Natural killer cell (primary cell): ENCODE measurements at places on chromosomes 12 and 14.
A peak's percentile ranks its signal among the peaks of the same experiment; 100 is the strongest.

- no peak for DNase-seq
Observed at GRCh38 chr14:57574617-57575288, 81.1 kb upstream of the CCDC198 start.

GRCh38 chr12:78447373-78447772 is 417.2 kb upstream of the SYT1 start:
- no peak for DNase-seq

DNA sequence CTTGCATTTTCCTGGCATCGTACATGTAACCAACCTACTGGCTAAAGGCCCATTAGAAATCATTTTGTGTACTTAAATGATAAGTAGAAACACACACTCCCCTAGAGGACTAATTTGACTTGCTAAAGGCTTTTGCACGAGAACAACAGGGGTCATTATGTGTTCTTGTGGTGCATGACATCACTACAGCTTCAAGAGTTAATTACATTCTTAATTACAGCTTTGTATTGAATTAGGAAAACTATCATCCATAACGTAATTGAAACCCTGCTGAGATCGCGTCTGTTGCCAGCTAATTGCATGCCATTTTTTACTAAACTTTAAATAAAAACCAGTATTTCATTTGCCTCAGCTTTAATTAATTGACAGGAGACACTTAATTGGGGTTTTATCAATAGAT is 51.4 kb downstream of the TMEM132C start:
- no peak for DNase-seq

DNA sequence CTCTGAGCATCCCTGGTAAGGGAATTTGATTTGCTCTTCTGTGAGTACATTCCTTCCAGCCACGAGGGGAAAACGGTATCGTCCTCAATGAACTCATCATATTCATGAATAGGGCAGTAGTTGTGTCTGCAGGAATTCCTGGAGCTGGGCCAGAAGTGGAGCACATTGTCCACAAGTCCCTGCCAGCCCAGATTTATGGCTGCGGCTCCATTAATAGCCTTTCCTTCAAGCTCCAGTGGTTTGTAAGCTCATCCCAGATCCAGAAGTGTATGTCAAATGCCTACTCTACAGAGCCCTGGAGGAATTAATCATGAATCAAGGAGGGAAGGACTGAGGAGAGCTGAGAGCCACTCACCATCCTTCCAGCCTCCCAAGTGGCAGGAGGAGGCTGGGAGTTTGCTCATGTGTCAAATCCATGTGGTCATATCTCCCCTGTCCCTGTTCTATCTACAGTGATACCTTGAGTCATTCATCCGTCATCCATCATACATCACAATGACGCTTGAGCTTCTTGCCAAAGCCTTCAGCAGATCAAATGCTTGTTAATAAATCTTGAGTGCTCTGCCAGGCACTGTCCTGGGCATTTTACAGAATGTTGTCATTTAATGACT is 65.5 kb downstream of the SVOP start:
- no peak for DNase-seq

- no peak for DNase-seq
Observed at GRCh38 chr12:51890511-51891171, 2.7 kb downstream of the ANKRD33 start.

DNA sequence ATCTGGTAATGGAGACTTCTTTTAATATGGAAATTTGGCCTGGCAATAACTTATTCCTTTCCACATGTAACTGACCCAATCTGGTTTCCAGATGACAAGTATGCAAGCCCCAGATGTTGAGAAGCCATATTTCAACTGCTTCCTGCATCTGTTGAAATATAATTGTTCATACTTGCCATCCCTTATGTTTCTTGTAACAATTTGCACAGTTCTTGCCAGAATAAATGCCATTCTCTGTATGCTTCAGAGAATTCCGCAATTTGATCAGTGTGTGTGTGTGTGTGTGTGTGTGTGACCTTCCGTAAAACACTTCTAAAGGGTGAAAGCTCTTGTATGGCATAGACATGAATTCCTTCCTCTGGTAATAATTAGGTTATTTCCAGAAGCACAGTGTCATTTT is 1.8 kb upstream of the CLEC2A start:
- DNase-seq = no peak

DNA sequence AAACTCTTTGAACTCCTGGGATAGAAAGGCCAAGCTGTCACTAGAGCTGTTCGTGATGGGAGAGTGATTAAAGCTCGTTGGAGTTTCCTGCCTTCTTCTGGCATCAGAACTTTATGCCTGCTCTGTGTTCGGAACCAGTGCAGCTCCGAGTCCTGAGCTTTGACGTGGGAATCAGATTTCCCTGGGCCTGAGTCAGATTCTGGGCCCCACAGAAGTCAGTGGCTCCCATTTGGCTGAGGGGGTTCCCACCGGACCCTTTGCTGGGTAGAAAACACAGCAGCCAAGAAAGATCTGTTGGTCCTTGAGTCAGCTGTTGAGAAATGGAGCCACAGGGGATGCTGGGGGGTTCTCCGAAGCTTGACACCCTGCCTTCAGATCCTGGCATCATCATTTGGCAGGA is 238.0 kb downstream of the CHST11 start:
- DNase-seq = no peak

- no peak for DNase-seq
Observed at GRCh38 chr12:47014474-47014873, 64.9 kb upstream of the PCED1B start.

DNA sequence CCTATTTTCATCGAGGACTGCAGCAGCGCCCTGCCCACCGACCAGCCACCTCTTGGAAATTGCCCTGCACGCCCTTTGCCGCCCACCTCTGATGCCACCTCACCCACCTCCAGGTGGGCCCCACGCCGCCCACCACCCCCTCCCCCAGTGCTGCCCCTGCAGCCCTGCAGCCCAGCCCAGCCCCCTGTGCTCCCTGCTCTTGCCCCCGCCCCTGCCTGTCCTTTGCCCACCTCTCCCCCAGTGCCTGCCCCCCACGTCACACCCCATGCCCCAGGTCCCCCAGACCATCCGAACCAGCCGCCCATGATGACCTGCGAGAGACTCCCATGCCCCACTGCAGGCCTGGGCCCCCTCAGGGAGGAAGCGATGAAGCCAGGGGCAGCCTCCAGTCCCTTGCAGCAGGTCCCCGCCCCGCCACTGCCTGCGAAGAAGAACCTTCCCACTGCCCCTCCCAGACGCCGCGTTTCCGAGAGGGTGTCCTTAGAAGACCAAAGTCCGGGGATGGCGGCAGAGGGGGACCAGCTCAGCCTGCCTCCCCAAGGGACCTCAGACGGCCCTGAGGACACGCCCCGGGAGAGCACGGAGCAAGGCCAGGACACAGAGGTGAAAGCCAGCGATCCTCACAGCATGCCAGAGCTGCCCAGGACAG is 96.5 kb downstream of the LGMN start:
- peak; percentile 49 for DNase-seq

DNA sequence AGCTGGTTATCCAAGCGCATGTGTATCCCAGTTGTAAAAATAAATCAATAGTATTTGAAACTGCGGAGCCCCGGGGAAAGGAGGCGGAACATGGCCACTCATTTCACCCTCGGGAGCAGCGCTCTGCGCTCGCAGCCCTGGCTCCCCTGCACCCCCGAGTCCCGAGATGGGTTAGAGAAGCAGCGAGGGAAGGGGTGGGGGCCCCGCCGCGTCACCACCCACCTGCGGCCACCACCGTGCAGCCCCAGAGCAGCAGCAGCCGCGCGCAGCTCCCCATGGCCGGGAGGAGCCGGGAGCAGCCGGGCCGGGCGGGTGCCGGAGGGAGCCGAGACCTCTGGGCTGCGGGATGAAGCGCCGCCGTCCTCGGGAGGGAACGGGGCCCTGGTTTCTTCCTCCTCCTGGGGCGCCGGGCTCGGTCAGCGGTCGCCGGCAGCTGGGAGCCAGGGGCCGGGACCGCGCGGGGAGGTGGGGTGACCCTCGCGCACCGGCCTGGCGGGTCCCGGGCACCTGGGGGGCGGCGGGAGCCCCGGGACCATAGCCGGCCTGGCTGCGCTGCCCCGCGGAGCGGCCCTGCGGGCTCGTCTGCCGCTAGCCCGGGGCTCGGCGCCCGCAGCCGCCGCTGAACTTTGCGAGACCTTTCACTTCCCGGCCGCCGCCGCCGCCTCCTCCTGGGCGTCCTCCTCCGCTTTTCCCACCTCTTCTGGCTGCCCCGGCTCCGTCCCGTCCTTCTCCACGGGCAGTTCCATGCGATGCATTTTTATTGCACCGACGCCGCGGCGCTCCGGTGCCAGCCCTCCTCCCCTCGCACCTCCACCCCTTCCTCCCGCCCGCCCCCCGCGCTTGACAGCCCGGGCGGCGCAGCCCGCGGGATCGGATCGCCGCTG is at the start of gene NTN4:
Gene NTN4 (minus strand): TSS at position 732 of the 884 bp plus-strand sequence. CDS start 455 bp downstream, at position 277.
- peak; percentile 25 for DNase-seq

- no peak for DNase-seq
Observed at GRCh38 chr12:14238221-14238792, 127.2 kb upstream of the ATF7IP start.

DNA sequence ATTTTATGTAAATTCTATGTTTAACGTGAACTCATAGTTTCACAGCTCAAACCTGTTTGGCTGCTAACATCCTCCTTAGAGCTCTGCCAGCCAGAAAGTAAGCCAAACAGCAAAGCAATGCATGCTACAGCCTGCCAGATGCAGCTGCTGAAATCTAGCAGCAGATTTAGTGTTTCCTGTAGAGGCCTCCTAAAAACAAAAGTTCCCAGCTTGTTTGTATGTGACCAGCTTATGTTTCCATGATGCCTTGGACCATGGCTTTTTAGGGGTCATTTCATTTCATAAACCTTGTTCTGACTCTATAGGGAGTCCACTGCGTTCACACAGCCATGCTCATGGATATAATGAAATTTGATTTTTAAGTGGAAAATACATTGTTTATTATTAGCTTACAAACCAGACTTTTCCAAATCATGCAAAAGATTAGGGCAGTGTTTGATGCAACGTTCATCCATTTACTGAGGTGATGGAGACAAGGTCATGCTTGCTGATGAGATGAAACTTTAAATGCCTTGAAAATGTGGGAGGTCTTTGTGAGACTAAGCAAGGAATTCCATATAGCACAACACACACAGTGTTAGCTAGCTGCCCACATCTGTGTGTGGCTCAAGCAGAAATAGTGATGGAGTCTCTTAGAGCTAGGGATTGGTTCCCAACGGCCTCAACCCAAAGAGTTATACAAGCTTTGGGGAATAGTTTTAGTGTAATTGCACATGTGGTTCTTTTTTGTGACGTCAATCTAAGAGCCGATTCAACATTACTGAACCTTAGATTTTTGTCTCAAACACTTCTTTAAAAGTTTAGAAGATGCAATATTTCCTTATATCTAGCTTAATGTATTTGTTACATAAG is 157.5 kb upstream of the LRIG3 start:
- no peak for DNase-seq

DNA sequence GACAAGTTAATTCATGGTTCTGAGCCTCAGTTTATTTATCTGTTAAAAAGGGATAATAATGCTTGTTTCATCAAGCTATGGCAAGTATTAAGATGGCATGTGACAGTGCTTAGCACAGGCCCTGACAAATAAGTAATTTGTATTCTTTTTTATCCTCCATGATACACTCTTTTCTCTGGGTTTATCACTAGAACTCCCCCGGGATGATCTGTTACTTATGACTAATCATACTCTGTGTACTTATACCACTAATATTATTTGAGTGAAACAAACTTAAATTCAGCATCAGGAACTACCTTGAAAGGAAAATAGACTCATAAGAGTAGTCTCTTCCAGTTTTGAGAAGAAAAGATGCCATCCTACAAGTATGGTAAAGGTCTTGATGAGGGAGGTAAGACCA is 283.8 kb downstream of the PAWR start:
- no peak for DNase-seq

- no peak for DNase-seq
Observed at GRCh38 chr14:87052646-87053225, 940.2 kb downstream of the GALC start.

DNA sequence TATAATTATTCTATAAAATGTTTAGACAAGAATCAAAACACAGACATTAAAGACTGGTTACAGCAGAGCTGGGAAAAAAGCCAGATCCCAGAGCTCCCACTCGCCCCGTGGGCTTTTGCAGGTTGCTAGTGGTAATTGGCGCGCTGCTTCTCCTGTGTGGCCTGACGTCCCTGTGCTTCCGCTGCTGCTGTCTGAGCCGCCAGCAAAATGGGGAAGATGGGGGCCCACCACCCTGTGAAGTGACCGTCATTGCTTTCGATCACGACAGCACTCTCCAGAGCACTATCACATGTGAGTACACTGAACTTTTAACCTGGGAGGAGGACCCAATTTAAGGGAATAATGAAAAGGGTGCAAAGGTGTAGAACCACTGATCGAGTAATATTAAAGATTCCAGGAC is 7.5 kb downstream of the TMEM52B start:
- DNase-seq = no peak

GRCh38 chr14:30572771-30573170 is 13.8 kb downstream of the G2E3 start:
- DNase-seq = no peak

- DNase-seq = no peak
Observed at GRCh38 chr12:96872961-96873360, 34.1 kb upstream of the NEDD1 start.

GRCh38 chr14:23299211-23299957 is 3.3 kb downstream of the PPP1R3E start:
- DNase-seq = no peak
